NCI-H2171 treated with DMSO at 0.1 percent for 48 hours (cell line): ENCODE measurements at places on chromosomes 5 and 9.

DNA sequence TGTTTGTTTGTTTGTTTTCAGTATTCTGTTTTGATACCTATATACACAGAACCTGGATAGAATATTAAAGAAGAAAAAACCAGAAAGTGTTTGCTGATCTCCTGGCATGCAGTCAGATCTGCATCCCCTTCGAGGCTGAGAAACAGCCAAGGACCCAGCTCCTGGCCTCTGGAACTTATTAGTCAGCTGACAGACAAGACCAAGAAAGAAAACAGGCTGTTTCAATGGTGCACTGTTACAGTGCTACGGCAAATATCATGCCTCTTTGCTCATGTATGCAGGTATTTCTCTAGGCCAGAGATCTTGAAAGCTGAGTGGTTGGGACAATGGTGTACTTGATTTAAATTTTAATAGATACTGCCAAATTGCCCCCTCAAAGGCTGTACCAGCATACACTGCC is 95.0 kb downstream of the C5orf15 start:
- DNase-seq, result no peak

DNA sequence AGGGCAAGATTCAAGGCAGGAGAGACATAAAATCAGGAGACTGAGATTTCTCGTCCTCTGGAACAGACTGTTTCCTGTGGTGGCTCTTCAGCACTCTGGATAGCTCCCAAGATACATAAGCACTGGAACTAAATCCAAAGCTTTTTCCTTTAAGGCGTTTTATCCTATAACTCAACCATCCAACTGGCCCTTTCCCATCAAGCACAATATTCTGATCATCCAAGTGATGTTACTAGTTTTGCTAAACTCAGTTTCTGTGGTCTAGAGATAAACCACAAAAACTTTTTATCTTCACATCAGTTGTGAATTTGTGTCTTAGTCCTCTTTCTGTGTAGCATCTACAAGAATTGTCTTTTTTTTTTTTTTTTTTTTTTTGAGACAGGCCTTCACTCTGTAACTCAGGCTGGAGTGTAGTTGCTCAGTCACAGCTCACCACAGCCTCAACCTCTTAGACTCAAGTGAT is 299.4 kb downstream of the COX7C start:
- DNase-seq, result no peak

DNA sequence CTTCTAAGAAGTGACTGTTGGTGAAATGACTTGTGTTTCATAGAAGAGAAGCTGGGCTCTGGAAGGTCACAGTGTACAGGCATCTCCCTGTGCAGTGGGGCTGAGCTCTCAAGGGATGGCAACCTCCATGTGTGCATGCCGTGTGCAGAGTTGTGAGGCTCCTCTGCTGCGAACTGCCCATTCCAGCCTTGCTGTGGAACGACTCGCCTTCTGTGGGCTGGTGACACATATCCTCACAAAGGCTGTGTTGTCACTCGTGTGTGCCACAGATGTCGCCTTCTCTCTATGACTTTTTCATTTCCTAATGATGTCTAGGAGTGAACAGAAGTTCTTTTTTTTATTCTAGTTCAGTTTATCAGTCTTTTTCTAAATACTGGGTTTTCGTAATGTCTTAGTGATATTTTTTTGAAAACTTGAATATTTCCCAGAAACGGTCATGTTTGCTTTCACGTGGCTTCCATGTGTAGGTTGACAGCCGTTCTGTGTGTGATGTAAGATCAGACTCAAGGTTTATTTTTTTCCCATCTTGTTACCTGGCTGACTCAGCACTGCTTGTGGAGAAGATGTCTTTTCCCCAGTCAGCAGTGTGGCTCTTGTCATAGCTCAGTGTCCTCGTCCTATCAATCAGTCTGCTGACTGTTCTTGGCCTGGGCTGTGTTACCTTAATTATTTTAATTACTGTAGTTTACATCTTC is 57.3 kb upstream of the CACNA1B start:
- no peak for DNase-seq

DNA sequence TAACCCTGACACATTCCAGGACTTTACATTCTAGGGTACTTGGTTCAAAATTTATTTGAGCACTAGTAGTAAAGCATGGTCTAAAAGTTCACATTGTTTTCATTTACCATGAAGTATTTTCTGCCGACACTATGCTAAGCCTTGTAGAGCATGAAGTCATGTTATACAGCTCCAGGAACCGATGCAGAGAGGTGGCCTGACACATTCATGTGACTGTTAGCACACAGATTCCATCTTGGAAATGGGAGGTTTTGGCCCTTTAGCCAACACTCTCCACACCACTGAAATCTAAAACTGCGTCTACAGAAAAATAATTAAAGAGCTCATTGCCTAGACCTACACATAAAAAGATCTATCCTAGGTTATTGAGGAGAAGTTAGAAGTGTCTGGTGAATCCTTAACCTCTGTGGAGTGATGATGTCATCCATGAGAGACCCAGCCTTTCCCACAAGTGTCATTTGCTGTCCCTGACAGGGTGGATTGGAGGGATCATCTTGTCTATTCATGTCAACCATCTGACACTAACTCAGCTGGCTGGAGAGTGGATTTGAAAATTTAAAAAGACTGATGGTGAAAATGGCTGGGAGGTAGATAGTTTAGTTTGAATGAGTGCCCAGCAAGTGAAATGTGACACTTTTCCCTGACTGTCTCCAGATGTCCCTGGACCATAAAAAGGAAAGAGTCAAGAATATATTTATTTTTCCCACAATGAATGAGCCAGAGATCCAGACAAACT is 1.3 kb downstream of the RANBP3L start:
- DNase-seq, result no peak

DNA sequence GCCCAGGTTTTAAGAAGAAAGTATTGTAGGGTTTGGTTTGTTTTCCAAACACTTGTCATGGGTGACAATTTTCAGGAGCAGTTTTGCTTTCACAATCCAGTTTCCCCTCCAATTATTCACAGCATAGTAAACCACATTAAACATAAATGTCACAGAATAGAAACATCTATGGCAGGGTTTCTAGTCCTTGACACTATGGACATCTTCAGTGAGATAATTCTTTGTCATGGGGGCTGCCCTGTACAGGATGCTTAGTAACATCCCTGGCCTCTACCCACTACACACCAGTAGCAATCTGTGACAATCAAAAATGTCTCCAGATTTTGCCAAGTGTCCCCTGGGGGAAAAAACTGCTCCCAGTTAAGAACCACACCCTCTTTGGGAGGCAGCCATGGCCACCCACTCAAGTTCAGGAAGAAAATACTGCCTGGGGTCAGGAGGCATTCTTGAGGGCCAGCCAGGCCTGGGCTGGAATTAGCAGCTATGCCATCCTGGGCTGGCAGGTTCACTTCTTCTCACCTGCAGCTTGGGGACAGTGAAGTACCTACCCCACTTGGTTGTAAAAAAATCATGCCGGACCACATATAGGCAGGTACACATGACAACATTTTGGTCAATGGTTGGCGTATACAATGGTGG is 116.3 kb downstream of the HSD17B3 start:
- DNase-seq, result no peak

GRCh38 chr9:104868687-104869404 is 59.1 kb downstream of the ABCA1 start:
- peak; percentile 98 for DNase-seq

DNA sequence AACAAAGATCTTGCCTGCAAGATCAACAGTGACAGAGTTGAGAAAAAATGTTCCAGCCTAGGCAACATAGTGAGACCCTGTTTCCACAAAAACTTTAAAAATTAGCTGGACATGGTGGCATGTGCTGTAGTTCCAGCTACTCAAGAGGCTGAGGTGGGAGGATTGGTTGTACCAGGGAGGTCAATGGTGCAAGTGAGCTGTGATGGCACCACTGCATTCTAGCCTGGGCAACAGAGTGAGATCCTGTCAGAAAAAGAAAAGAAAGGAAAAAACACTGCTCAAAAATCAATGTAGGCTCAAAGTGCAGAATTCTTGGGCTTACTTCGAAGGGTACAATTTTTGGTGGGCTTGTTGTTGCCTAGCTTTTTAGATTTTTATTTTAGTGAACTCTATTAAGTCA is 145.4 kb downstream of the PLPPR1 start:
- no peak for DNase-seq

GRCh38 chr5:122264610-122265009 is 47.4 kb upstream of the SNCAIP start:
- no peak for DNase-seq

GRCh38 chr9:638152-638551 is 203.3 kb upstream of the DMRT1 start:
- no peak for DNase-seq
